ENCODE measurements at places on chromosomes 2 and 18.
A peak's percentile ranks its signal among the peaks of the same experiment; 100 is the strongest.

DNA sequence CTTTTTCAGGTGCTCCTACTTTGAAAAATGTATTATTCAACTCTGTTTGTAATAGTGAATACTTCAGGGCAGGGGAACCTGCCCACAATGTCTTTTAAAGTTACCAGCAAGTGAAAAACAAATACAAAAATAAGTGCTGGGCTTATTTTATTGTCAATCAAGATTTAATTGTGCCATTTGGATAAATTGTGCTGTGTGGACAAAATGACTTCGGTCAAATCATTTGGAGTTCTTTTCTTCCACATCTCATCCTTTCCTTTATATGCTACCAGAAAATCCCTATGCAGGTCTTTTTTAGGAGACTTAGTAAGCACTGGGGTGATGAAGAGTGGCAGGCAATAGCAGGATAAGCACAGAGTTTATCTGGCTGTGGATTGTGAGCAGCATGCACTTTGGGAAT is 63.9 kb downstream of the NYAP2 start:
- no peak for DNase-seq

- DNase-seq, result no peak
Observed at GRCh38 chr18:58194028-58194427, 150.0 kb downstream of the NEDD4L start.

GRCh38 chr2:3636586-3637310 is 21.3 kb upstream of the ALLC start:
- DNase-seq, result no peak

- no peak for DNase-seq
Observed at GRCh38 chr2:211837206-211837605, 701.4 kb downstream of the ERBB4 start.

DNA sequence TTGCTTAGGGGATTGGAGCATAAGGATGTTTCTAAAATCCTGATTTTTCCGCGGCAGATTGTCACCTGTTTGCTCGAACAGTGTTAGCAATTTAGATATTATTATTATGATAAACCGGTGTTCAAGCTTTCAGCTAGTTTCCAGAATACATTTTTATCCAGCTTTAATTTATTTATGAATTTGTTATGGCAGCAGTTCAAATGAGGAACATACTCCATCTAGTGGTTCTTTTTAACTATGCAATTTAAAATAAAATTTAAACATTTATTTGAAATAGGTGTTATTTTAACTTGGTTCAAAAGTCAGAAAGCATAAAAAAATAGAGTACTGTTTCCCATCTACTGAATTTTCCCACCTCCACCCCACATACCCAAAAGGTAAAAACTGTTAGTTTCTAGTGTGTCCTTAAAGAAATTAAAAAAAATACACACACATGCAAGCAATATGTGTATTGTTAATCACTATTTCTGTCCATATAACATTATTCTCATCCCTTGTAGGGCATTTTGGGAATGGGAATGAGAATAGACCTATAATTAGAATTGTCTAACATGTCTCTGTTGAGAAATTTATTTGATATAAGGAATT is 23.2 kb downstream of the ACOXL start:
- peak; percentile 40 for DNase-seq

GRCh38 chr2:230472621-230473018 is 56.6 kb downstream of the SP100 start:
- DNase-seq, result peak; percentile 44

DNA sequence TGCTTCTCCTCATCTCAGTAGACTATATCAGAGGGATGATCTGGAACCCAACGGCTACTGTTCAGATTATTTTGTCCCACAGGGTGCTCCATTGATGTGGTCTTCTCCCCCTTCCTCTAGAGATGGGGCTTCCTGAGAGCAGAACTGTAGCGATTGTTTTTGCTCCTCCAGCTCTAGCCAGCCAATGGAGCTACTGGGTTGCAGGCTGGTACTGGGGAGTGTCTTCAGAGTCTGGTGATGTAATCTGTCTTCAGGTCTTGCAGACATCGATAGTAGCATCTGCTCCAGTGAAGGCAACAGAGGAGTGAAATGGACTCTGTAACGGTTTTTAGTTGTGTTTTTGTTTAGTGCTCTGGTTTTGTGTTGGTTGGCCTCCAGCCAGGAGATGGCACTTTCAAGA is 621.9 kb downstream of the RNF144A start:
- DNase-seq, result no peak

GRCh38 chr2:69816923-69817542 is 12.4 kb upstream of the GMCL1 start:
- peak; percentile 91 for DNase-seq

DNA sequence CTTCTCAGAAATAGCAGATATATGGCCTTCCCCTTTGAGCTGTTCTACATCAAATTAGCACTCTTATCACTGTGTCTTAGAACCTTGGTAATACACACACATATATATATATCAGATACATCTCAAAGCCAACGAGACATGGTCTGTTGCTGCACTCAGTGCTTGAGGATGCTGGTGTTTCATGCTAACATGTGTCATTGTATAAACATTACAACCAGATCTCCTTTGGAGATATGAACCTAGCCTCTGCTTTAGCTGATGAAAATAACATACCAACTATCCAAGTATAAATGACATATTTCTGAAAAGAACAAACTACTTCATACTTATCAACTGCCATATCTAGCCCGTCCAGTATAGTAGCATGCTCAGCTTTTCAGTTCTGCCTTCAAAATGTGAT is 226.7 kb upstream of the HNRNPA3 start:
- no peak for DNase-seq

GRCh38 chr18:79402977-79403722 is 7.4 kb downstream of the NFATC1 start:
- DNase-seq, result no peak

GRCh38 chr2:119823734-119824334 is 64.1 kb downstream of the PTPN4 start:
- peak; percentile 70 for DNase-seq

DNA sequence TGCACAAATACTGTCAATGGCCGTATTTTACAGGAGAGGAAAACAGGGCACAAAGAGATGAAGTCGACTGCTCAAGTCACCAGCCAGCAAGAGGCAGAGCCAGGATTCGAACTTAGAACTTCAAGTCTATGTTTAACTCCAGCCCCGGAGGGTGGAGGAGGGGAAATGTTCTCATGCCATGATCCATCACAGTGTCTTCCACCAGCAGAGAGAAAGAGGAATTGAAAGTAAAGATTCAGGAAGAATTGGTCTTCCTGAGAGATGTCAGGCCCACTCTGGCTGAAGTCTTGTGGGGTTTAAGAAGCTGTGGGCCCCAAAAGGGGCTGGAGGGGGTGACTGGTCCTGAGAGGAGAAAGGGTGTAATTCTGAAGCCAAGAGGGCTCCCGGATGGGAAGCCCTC is 260.0 kb downstream of the TNS1 start:
- DNase-seq, result no peak

DNA sequence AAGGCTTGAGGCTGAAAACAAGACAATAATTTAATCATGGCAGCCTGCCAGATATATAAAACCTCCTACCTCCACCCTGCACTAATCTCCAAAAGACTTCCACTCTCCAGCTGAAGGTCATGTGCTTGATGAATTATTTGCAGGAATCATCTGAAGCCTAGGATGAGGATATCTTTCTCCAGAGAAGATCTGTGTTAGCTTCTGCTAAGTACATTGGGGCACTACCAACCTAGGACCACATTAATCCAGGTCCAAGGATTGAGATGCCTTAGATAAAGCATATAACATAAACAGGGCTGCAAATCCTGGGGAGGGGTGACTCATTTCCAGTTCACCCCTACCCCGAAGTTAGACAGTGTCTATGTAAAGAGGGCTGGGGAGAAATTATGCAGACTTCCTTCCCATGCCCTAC is 80.5 kb upstream of the FRZB start:
- DNase-seq, result no peak

GRCh38 chr2:61235716-61236115 is 73.7 kb downstream of the C2orf74 start:
- DNase-seq, result no peak

DNA sequence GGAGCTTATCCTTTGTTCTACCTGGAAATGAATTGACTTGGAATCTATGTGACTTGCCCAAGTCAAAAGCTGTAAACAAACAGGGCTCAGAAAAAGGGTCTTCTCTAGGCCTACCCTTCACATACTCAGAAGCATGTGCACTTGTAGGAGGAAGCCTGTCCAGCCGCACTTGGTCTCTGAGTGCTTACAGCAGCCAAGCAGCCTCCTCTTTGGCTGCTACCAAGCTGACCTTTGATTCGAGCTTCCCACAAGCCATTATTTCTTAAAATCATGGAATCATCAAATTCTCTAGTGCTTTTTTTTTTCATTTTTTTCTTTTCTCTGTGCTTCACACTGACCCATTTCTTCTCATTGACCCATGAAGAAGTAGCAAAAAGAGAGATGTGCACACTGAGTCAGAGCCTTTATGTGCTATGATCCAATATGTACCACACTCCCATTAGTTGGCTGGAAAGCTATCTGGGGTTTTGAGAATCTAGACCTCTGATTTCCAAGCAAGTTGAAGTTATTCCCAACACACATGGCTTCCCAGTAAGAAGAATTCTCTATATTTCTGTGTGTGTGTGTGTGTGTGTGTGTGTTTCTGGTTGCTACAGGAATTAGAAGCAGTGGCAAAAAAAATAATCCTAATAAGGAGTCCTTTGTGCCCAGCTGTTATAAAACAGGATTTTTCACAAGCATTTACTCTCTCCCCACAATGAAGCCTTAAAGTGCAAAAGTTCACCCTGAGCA is 550.3 kb upstream of the TNP1 start:
- no peak for DNase-seq

DNA sequence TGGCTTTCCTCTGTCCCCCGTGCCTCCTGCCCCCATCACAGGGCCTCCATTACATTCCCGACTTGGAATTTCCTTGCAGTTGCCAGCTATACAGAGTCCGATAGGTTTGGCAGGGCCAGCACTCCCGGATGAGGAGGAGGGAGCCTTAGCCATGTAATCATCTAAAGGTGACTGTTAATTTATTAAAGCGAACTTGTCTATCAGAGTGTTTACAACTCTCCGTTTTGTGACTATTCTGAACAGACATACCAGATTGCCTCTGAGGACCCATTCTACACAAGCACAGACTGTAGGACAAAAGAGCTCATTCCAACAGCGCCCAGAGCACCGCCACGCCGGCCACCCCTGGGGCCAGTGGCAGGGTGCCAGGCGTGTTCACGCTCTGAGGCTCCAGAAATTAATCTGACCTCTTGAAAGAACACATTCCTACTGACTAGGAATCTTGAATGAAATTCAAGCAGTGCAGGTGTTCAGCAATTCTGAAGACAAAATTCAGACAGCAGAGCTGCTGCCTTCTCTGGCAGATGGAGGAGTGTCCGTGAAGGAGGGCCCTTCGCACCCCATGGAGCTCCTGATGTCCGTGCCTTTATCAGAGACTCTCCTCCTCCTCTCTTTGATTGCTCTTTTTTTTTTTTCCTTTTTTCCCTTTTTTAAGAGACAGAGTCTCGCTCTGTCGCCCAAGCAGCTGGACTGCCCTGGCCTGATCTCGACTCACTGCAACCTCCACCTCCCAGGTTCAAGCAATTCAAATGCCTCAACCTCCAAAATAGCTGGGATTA is 58.1 kb upstream of the RALBP1 start:
- no peak for DNase-seq

All from RKO (cell line).